AML-193 (cell line): ENCODE measurements at places on chromosomes 11 and 22.

GRCh38 chr11:127461241-127462064, 460.9 kb upstream of the KIRREL3 start:
- DNase-seq = no peak

DNA sequence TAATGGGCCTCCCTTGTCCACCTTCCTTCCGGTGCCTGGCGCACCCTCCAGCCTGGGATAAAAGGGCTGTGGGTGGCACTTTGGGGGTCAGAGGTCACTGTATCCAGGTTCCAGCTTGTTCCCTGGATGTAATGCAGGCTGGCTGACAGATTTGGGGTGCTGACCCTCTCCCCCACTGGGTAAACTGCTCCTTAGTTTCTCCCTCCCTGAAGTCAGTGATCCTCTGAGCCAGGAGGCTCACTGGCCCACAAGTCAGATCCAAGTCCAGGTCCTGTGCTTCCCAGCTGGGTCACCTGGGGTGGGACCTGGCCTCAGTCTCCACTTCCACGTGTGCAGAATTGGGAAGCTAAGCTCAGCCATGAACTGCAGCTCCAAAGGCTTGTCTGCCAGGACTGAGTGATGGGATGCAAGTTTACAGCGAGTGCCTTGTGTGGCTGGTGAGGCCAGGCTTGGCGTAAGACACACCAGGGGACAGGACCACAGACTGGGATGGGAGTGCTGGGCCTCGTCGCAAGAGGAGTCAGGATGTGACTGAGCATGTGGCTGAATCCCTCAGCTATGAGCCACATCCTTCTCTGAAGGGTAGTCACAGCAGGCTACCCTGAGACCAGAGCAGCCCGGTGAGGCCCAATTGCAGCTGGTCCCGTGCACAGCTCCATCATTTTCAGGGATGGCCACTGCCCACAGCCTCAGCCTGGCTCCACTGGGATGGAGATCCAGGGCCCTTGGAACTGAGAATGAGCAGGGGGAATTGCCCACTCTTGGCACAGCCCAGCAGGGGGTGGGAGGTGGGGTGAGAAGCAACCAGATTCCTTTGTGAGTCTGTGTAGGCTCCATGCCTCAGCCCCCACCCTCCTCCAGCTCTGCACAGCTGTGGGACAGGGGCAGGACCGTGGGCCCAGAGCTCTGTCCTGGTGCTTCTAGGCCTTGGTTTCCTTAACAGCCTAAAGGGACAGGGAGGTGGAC, 7.2 kb downstream of the SHISA8 start:
- no peak for DNase-seq

DNA sequence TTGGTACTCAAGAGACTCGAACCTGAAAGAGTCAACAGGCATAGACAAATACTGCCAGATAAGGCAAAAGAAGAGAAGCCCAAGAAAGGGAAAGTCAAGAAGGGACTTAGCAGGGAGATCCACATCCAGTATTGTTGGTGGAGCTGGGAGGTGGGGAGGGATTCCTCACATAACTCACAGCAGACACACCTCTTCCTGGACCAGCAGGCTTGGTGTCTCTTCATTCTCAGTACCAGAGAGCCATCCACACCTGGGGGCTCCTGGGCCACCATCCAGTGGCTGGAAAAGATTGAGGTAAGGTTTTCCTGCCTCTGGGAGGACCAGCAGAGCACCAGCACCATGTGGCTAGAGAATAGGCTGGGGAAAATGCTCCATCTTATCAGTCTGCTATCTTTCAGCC, 161.6 kb upstream of the SESN3 start:
- DNase-seq = no peak

- DNase-seq = peak; percentile 47
These were observed 1.9 kb downstream of the TIRAP start for GRCh38 chr11:126284829-126285228.

- DNase-seq = no peak
These were observed 35.4 kb downstream of the SLC1A2 start for GRCh38 chr11:35383953-35384352.

DNA sequence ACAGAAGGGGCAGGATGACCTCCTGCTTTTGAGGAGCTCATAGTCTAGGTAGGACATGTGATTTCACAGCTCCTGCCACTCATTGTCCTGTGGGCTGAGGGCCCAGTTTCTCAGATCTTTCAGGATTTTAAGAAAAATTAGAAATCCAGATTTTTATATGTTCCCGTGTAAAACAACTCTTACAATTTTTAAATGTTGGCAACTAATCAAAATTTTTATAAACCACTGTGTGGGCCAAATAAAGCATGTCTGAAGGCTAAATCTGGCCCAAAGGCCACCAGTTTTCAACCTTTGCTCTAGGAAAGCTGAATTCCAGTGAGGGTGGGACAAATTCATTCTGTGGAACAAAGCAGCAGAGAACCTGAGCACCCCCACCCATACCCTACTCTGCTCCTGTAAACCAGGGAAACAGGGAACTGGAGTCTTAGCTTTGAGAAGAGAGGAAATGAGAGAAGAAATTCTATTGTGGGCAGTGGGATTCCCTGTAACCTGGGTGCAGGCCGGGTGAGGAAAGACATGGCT, 20.6 kb downstream of the LRRC32 start:
- no peak for DNase-seq

DNA sequence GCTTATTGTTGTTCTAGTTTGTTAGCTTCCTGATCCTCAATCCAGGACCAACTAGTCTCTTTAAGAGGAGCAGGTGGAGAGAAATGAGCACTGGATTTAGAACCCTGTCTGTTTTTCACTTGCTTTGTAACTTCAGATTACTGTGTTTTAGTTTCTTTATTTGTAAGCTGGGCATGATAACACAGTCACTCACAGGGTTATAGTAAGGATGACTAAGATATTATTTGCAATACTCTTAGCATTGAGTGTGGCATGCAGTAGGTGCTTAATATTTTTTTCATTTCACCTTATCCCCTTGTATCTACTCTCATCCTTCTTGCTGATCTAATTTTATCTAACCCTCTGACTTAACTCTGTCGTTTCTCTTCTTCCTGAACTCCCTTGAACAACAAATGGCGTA, 33.8 kb downstream of the DNHD1 start:
- no peak for DNase-seq

- DNase-seq = no peak
These were observed 11.1 kb downstream of the PLAAT3 start for GRCh38 chr11:63603180-63603518.

- no peak for DNase-seq
These were observed 26.4 kb downstream of the CDKN1C start for GRCh38 chr11:2858995-2859698.

- DNase-seq = peak; percentile 49
These were observed at the start of gene PDE3B for GRCh38 chr11:14643697-14644225. TSS of gene PDE3B (plus strand) at chr11:14643804. CDS start at chr11:14644076, 272 bp downstream.

DNA sequence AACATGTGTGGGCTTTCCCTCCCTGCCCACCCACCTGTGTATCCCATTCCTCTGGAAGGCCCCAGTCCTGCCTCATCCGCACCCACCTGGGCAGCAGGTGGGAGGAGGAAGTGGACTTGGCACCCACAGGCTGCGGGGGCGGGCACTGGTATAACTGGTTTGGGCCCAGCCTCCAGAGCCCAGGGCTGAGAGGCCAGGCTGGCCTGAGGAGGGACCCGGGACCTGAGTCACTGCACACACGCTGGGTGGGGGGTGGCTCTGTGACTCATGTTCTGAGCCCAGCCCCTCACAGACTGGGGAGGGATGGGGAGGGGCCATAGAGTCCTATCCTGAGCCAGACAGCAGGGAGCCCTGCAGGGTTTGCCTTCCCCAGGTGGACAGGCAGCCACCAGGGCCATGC, 16.7 kb downstream of the PHLDA2 start:
- DNase-seq = no peak
